Activated naive CD4-positive, alpha-beta T cell treated with Interleukin-2 at 50 U/mL for 16 hours (primary cell): ENCODE measurements at places on chromosomes 5 and 9.

- no peak for DNase-seq
Measured at GRCh38 chr5:6506611-6507010, 58.0 kb downstream of the UBE2QL1 start.

GRCh38 chr5:77797136-77797535, 21.0 kb upstream of the TBCA start:
- DNase-seq: no peak

DNA sequence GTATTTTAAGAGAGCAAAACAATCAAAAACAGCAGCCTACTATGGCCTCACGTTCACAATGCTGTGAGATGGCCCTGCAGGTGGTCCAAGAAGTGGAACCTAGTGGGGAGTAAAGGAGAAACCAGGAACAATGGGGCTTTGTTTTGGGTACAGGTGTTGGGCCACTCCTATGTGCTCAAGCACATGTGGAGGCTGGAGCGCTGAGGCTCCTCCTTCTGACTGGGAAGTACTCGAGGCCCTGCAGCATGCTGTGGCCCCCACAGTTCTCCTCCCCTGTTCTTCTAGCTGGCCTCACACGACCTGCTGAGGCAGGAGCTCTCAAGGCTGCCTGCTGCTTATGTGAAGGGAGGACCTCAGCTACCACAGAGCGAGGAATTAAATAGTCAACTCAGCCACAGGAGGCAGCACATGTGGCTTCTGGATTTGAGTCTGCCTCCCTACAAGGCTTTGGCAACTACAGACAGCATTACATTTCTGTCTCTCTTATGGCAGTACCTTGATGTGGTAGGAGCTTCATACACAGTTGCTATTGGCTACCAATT, 482.3 kb downstream of the SPOCK1 start:
- no peak for DNase-seq

GRCh38 chr5:143955141-143955540, 143.2 kb downstream of the HMHB1 start:
- no peak for DNase-seq

- DNase-seq: no peak
Measured at GRCh38 chr5:168724227-168724626, 145.1 kb upstream of the PANK3 start.
